OCI-M1 (cell line): ENCODE measurements at places on chromosomes 5 and 9.

DNA sequence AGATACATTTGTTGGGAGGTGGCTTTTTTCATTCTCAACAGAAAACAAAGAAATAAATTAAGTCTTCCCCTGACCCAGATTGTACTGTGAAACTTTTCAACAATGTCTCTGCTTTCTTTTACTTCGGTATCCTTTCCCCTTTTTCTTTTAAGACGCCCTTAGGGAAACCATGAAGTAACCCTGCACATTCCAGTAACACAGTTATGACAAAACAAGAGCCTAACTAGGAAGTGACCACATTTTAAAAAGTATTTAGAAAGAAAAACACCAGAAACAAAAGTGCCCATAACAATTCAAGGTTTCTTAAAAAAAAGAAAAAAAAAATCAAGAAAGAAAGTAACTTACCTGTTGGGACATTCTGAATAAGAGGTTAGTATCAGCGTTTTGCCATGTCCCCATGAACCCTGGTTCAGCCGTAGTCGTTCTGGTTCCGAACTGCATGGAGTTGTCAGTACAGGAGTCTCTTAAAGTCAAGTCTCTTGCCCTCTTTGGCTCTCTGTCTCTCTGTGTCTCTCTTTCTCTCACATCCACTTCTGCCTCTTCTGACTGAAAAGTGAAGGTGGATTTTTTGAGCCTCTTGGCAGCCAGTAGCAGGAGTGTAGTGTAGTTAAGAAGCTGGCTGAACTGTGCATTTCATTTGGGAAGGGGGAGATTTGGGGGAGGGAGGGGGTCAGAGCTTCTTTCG lies 142.9 kb downstream of the BNC2 start:
- DNase-seq: no peak

GRCh38 chr5:103474677-103475076 lies 87.9 kb downstream of the NUDT12 start:
- DNase-seq: peak; percentile 14

DNA sequence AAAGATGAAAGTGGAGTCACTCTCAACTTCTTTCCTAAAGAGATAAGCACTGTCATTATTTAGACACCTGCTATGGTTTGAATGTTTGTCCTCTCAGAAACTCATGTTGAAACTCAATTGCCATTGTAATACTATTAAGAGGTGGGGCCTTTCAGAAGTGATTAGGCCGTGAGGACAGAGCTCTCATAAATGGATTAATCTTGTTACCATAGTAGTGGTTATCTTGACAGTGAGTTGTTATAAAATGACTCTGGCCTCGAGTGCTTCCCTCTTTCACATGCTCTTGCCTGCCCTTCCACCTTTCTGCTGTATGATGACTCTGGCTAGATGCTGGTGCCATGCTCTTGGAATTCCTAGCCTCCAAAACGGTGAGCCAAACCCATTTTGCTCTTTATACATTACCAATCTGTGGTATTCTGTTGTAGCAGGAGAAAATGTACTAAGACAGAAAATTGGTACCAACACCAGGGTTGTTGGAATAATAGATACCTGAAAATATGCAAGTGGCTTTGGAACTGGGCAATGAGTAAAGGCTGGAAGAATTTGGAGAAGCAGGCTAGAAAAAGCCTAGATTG lies 38.0 kb downstream of the GDA start:
- DNase-seq: no peak

- DNase-seq: no peak
Observed at GRCh38 chr5:133945568-133945967, 22.9 kb downstream of the C5orf15 start.
